Stimulated activated effector memory CD8-positive, alpha-beta T cell treated with anti-CD3 and anti-CD28 coated beads, Interleukin-12 subunit alpha, Interleukin-12 subunit beta, amount 100 ng/mL, for 72 hours (primary cell): ENCODE measurements at places on chromosomes 13 and 19.

DNA sequence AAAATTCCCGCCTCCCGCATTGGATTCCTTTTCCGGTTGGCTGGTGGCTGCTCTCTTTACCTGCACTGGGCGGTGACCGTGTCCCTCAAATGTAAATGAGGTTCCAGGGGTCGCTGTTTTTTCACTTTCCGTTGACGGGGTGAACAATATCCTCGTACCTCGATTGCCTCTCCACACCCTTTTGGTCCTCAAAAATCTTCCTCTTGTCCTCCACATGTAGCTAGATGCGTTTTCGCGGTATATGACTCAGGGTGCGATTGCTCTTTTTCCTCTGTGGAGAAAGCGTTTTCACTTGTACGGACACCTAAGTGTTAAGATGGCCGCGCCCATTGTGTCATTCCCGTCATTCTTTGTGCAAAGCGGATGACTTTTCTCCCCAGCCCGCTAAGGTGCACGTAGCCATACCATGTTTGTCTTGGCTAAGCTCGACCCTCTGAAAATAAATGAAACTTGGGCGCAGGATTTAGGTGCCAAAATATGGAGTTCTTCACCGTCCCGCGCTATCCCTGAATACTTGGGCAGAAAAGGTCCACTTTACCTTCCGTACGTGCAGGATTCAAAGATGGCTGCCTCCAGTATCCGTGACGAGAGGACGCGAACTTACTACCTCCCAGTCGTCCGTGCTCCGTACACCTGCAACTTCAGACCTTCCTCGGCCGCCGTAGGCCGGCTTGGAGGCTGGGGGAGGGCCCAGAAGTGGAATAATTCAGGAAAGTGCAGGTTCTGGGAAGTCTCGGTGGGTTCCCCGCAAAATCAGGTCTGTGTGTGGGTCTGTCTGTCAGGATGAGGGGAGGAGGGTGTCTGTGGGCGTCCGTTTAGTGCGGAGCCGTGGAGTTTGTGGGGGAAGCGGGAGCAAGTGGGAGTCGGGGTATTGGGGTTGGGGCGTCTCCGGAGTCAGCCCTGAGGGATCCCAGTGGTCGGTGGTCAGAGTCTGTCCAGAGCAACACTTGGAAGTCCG is at the start of gene ZNF613:
ZNF613 (plus strand) TSS at position 689 of the 958 bp plus-strand sequence. CDS start 8,749 bp downstream, outside the sequence.
- peak; percentile 91 for DNase-seq

GRCh38 chr13:94548821-94549231 is 47.1 kb downstream of the TGDS start:
- no peak for DNase-seq

DNA sequence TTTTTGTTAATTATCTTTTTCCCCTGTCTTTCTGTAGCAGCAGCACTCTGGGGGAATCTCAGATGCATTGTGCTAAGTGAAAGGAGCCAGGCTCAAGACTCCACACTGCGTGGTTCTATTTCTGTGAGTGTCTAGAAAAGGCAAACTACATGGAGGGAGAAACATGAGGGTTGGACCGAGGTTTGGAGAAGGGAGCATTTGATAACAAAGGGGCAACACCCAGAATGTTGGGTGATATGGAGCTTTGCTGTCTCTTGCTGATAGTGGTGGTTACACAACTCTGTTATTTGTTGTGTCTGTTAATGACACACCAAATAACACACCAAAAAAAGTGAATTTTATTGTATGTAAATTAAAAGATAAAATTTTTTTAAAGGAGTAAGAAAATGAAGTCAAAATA is 107.8 kb downstream of the COL4A2 start:
- no peak for DNase-seq

- no peak for DNase-seq
These were observed 191.5 kb downstream of the LHFPL6 start for GRCh38 chr13:39411511-39411910.

DNA sequence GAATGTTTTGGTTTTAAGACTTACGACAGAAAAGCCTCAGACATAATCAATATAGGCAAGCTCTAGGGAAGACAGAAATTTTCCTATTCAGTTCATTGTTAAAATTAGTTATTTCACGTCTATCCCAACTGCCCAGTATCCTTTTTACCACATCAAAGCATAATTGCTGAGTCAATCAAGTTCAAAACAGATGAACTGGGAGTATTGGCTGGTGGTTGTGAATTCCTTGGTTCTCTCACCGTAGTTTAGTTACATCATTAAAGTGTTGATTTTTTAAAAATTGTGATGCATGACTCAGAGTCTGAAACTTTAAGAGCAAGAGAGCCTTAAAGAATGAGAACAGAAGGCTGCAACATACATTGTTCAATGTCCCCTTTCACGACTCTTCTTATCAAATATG is 143.3 kb upstream of the FREM2 start:
- no peak for DNase-seq

- DNase-seq, result peak; percentile 56
These were observed at the start of gene MAST1 for GRCh38 chr19:12838182-12838885. Gene MAST1, plus strand, starts transcription at chr19:12838515. Its CDS starts 58 bp downstream, at chr19:12838573.

DNA sequence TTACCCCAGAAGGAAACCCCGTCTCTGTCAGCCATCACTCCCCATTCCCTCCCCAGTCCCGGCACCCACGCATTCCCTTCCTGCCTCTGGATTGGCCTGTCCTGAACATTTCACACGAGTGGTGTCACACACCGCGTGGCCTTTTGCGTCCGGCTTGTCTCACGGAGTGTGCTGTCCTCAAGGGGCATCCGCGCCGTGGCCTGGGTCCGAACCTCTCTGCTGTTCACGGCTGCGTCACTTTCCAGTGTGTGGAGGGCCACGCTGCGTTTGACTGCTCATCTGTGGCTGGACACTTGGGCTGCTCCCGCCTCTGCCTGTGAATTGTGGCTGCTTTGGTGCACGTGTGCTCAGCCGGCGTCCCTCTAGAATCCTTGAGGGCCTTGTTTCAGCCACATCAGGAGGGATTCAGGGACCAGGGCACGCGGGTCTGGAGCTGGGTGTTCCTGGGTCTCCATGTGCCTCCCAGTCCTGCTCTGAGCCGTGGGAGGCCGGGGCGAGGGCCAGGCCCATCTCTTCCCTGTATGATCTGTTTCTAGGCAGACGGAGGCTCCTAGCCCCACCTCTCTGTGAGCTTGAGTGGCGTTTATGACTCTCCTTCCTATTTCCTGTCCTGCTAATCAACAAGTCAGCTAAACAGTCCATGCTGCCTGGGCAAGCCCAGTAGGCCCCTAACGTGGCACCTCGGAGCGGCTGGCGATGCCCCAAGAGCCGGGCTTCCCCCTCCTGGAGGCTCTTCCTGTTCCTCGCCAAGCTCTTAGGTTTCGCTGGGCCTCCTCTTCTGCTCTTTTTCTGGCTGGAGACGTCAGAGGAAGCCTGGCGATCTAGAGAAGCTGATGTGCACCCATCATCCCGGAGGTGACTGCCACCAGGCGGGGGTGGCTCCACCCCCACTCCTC is 8.1 kb downstream of the STK11 start:
- DNase-seq, result no peak

DNA sequence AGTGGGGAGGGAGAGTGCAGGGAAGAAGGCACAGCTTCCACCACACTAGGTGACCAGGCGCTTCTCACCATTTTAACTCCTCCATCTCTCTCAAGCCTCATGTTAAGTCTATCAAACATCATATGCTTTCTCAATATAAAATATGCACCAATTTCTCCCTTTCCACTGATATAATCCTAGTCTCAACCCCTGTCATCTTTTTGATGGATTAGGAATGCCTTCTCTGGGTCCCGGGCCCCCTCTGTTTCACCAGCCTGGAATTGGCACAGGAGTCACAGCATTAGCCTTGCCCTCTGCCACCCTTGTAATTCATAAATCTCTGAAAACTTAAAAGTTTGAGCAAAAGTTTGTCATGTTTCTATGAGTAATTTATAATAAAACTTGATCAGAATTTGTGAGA is at the start of gene ZSCAN4:
ZSCAN4 (plus strand) TSS at position 301 of the 400 bp plus-strand sequence. CDS start 7,211 bp downstream, outside the sequence.
- DNase-seq, result no peak

DNA sequence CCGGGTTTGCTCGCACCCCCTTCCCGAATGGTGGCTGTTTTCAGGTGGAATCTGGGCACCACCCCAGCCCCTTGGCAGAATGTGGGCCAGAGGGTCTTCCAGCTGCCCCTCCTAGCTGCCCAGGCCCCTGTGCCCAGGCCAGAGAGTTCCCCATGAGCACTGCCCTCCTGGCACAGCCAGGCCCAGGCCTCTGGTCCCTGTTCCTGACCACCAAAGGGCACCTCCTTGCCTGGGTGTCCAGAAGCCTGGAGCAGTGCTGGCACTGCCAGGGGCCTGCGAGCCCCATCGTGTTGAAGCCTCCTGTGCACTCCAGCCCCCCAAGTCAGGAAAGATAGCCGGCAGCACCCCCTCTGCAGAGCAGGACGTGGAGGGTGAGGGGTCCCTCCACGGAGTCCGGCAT is 23.4 kb downstream of the PIAS4 start:
- DNase-seq, result no peak

GRCh38 chr19:40805258-40805868 is 6.4 kb downstream of the EGLN2 start:
- no peak for DNase-seq

GRCh38 chr13:30325668-30326067 is 18.3 kb upstream of the KATNAL1 start:
- no peak for DNase-seq

DNA sequence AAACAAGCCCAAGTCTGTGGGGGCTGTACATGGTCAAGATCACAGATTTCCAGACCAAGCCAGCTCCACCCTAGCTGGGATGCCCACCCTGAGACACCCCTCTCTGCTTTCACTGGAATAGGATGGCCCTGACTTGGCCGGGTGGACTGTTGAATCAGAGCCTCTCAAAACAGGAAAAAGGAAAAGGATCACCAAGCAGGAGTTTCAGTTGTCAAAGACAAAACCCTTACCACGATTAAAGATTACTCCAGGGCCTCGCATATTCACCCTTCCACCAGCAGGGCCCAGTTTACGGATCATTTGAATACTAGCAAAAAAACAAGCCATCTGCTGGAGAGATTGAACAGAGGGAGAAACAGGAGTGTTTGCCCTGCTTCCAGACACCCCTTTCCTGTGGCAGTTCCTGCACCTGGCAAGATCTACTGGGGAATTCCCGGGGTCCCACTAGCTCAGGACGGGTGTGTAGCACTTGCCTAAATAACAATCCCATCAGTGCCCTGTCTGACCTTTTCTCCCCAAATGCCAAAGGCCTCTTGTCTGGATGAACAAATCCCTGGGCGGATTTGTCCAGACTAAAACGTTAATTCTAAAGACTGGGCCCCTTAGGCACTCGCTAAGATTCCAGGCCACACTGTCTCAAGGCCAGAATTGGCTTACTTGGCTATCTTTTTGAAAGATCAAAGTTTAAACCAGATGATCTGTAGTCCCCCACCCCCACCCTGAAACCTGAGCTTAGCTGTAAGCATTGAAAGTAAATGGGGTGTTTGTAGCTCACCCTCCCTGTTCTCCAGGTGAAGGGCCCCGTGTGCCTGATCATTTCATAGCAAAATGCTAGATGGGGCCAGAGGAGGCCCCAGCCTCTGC is 38.4 kb downstream of the ACTN4 start:
- DNase-seq, result no peak

DNA sequence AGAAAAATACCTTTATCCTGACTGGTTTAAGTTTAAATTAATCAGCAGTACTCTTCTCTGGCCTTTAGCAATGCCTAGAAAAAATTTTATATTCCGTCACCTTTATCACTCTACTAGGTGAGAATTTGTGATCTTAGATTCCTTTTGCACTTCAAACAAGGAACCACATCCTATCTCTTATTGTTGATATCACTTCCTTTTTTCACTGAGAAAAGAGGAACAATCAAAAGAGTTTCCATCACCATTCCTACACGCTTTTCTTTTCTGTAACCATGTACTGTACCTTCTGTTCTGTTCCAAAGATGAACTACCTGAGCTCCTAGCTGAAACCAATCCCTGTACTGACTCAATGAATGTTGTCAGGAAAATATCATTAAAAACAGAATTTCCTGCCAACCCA is 1379.0 kb upstream of the MIR17HG start:
- DNase-seq, result no peak

- no peak for DNase-seq
These were observed 13.0 kb upstream of the SOX1 start for GRCh38 chr13:112053744-112054615.

- DNase-seq, result no peak
These were observed 76.9 kb downstream of the GADD45B start for GRCh38 chr19:2552859-2553258.

GRCh38 chr19:2254064-2254872 is 1.9 kb downstream of the JSRP1 start:
- no peak for DNase-seq

DNA sequence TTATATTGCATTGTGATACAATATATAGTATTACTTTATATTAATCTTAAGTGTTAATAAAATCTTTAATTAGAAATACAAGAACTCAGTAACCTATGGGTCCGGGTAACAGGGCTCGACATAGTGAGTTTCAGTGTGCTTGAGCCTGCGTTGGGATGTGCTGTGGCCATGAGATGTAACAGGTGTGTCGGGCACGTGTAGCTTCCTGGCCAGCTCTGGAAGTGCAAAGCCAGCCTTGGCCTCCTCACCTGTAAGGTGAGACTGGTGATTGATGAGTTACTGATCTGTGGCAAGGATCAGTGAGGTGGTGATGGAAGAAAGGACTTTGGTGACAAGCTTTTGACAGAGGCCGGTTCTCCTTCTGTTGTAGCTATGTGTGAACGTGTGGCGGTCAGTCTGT is 19.2 kb downstream of the ATP4B start:
- no peak for DNase-seq

DNA sequence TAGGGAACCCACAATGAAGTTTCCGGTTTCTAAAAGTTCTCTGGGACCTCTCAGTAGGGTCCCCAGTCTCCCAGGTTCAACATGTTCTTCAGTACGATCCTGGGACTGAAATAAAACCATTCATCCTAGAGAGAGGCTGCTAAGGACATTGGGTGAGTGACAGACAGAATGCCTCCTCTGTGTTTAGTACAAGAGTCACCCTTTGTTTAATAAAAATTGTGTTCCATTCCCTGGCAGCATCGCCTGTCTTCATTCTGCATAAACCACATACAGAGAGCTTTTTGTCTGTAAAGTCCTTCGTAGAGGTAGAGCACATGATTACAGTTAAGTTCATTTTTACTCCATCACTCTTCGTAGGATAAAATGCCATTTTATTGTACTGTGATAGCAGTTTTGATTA is 95.3 kb upstream of the GPR12 start:
- no peak for DNase-seq

GRCh38 chr13:47548294-47548840 is 452.7 kb downstream of the SUCLA2 start:
- DNase-seq, result no peak

GRCh38 chr19:30930941-30931706 is 418.1 kb downstream of the TSHZ3 start:
- no peak for DNase-seq

GRCh38 chr19:13169769-13170168 is 19.6 kb downstream of the IER2 start:
- no peak for DNase-seq

- DNase-seq, result peak; percentile 60
These were observed 7.4 kb upstream of the FCGBP start for GRCh38 chr19:39941615-39942365.
